ENCODE measurements at places on chromosomes 4 and X.

GRCh38 chr4:143082701-143083100, 102.0 kb upstream of the USP38 start:
- no peak overlapping the region for H3K4me3 ChIP-seq
- H3K4me1 ChIP-seq = no peaks in the 10 kb centered on the region
- no peaks in the 10 kb centered on the region for H3K36me3 ChIP-seq
- peaks cover 3% of the 10 kb centered on the region for H3K27me3 ChIP-seq

- H3K36me3 ChIP-seq = peaks cover 7% of the 10 kb centered on the region
- H3K27me3 ChIP-seq = no peaks in the 10 kb centered on the region
- peaks cover 6% of the 10 kb centered on the region for H3K4me1 ChIP-seq
- no peak overlapping the region for H3K27ac ChIP-seq
Measured at GRCh38 chr4:142282870-142283431, 563.1 kb downstream of the INPP4B start.

DNA sequence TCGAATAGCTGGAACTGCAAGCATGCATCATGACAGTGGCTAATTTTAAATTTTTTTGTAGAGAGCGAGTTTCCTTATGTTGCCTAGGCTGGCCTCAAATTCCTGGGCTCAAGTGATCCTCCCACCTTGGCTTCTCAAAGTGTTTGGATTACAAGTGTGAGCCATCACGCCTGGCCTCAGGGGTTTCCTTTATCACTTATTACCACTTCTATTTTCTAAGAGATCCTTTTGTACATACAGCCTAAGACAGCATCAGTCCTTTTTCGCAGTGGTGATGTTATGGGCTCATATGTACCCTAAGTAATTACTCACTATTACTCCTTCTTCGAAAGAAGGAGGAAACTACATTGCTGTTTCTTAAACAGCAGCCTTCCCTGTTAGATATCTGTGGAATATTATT, 54.1 kb upstream of the CDKN2AIP start:
- H3K36me3 ChIP-seq = no peaks in the 10 kb centered on the region
- H3K4me3 ChIP-seq = no peak overlapping the region
- DNase-seq = no peak
- H3K27ac ChIP-seq = no peak overlapping the region

DNA sequence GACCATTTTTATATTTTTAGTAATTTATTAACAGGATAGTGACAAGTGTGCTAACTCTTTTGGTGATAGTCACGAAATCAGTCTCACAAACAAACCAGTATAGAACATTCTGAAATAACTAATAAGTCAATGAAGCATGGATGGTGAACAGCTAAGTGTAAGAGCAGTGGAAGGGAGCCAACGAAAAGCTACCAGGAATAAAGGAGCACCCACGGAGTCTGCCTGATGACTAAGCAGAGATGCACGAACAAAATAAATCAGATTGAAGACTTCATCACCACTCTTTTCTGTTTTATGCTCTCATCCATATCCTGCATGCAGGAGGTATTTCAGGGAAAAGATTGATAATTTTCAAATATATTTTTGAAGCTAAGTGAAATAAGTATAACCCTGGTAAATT, 891.1 kb upstream of the HS3ST1 start:
- no peak overlapping the region for H3K4me3 ChIP-seq
- no peak overlapping the region for H3K27ac ChIP-seq
- no peaks in the 10 kb centered on the region for H3K4me1 ChIP-seq
- H3K36me3 ChIP-seq = no peaks in the 10 kb centered on the region
- no peaks in the 10 kb centered on the region for H3K27me3 ChIP-seq

DNA sequence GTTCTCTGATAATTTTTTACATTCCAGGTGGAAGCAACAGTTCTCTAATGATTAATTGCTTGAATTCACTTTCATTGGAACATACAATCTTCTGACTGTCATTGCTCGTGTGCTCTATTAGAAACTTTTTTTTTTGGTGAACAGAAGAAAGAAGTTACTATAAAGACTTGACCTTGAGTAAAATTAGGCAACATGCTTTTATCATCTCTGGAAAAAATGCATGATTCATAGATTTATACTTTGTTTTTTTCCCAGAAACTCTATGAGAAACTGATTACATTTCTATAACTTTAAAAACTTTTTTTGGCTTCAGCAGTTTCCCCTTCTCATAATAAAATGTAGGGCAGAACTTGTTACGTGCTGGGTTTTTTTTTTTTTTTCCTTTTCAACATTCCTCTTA, 167.6 kb downstream of the ARHGAP10 start:
- H3K36me3 ChIP-seq = peaks cover 3% of the 10 kb centered on the region
- H3K4me1 ChIP-seq = no peaks in the 10 kb centered on the region
- no peak overlapping the region for H3K27ac ChIP-seq
- DNase-seq = no peak

DNA sequence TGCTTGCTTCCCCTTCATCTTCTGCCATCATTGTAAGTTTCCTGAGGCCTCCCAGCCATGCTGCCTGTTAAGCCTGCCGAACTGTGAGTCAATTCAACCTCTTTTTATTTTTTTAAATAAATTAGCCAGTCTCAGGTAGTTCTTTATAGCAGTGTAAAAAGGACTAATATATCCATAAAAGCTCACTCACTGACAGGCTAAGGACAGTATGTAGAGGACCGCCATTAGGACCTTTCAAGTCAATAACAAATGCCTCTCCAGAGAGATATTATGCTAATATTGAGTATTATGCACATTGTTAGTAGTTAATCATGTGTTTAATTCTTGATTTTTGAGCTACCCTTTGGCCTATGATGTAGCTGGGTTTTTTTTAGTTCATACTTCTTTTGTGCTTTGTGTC, 62.6 kb upstream of the GYPA start:
- H3K27me3 ChIP-seq = no peaks in the 10 kb centered on the region
- no peak for DNase-seq
- no peak overlapping the region for H3K4me3 ChIP-seq
- H3K4me1 ChIP-seq = no peaks in the 10 kb centered on the region

DNA sequence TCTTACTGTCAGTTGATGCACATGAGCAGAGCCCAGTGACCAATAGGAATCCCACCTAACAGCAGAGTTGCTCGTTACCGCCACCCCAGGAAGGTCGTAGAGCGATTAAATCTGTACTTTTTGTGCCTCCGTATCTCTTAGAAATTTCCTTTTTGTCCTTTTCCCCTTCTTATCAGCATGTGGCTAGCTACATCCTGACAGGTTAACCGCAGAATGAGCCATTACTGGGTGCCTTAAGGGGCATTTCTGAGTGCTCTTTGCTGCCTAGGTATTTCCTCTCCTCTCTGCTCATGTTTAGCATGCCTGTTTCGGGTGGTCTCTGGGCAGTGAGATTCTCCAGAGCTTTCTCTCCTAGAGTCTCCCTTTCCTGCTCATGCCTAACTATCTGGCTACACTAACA, 530.5 kb downstream of the FAM133A start:
- no peak overlapping the region for H3K4me3 ChIP-seq
- H3K36me3 ChIP-seq = no peaks in the 10 kb centered on the region
- H3K4me1 ChIP-seq = no peaks in the 10 kb centered on the region
- no peak for DNase-seq
- no peaks in the 10 kb centered on the region for H3K27me3 ChIP-seq

DNA sequence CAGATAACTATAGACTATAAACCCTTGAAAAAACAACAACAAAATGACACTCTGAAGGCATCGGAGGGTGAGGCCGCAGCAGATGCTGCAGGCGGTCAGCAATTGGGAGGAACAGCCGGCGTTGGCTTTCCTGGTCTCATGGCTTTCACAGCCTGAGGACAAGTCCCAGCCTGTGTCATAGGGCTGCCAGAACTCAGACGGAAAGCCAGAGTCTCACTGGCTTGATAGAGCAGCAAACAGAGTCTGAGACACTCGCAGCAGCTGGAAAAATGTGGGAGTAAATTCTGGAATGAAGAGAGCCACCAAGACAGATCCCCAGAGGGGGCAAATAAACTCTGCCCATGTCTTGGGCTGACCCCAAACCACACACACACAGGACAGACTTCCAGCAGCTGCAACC, 86.3 kb downstream of the PPP2R2C start:
- no peak overlapping the region for H3K27ac ChIP-seq
- DNase-seq = no peak
- no peaks in the 10 kb centered on the region for H3K4me1 ChIP-seq
- H3K27me3 ChIP-seq = no peaks in the 10 kb centered on the region
- no peak overlapping the region for H3K4me3 ChIP-seq
- no peaks in the 10 kb centered on the region for H3K36me3 ChIP-seq

GRCh38 chr4:150140774-150141400, 62.6 kb downstream of the DCLK2 start:
- DNase-seq = no peak
- H3K4me1 ChIP-seq = no peaks in the 10 kb centered on the region
- no peaks in the 10 kb centered on the region for H3K36me3 ChIP-seq
- H3K27me3 ChIP-seq = no peaks in the 10 kb centered on the region
- no peak overlapping the region for H3K4me3 ChIP-seq
- H3K27ac ChIP-seq = no peak overlapping the region

- peak overlapping the region; percentile 59 for H3K27ac ChIP-seq
- no peak for DNase-seq
- H3K36me3 ChIP-seq = no peaks in the 10 kb centered on the region
- peaks cover 8% of the 10 kb centered on the region for H3K4me1 ChIP-seq
- H3K4me3 ChIP-seq = peak overlapping the region; percentile 62
- H3K27me3 ChIP-seq = no peaks in the 10 kb centered on the region
Measured at GRCh38 chrX:70455366-70456202, 10.9 kb downstream of the DLG3 start.

All from effector memory CD4-positive, alpha-beta T cell (primary cell).